Esophagus squamous epithelium (tissue), 5 donors: ENCODE measurements at places on chromosomes 6 and 20.

DNA sequence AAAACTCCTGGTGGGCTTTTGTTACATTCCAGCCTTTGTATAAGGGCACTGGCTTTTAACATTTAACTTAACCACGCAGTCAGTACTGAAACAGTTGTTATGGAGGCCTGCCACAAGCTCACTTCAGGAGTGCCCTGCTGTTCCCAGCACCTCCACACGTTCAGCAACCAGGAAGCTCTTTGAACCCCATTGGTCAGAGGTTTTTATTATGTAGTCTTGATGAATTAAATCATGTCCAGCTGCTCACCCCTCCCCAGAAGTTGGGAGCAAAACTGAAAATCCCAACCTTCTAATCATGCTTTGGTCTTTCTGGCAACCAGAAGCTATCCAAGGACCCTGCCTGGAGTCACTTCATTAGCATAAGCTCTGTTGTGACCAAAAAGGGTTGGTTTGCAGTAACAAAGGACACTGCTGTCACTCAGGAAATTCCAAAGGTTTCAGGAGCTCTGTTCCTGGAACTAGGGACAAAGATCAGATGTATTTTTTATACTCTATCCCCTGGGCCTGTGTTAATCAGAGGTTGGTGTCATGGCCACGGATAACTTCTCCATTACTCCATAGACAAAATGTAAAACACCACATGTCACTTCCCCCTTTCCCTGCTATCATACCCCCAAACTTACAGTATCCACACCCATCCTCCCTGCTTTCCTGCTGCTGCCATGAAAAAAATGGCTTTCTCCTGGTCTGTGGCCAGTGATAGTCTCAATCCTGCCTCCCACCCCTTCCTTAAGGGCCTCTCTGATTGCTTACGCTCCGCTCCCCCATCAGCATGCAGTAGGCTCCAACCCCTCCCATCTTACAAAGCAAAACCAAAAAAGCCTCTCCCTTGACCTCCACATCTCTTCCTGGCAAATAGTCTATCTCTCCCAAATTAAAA is 3.1 kb downstream of the ARMC12 start:
- H3K27me3 ChIP-seq = no peaks in the 10 kb centered on the region
- no peak overlapping the region for H3K27ac ChIP-seq
- peaks cover 29% of the 10 kb centered on the region for H3K4me1 ChIP-seq
- H3K36me3 ChIP-seq = no peaks in the 10 kb centered on the region

DNA sequence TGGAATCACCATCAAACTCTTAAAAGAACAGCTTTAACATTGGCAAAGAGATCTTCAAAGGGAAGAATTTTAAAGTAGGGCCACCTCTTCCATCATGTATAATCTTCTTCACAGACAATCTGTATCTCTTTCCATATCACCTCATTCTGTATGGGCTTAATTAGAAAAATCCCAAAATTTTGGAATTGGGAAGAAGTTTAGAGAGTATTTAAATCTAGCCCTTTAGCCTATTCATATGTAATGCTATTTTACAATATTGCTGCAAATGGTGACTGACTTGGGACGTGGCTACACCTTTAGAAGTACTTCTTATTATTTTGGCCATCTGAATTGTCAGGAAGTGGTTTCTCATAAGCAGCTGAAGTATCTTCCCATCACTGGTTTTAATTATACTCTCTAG is 474.3 kb downstream of the RFPL4B start:
- H3K4me1 ChIP-seq = no peaks in the 10 kb centered on the region
- no peak overlapping the region for H3K27ac ChIP-seq
- DNase-seq = no peak
- no peaks in the 10 kb centered on the region for H3K27me3 ChIP-seq

- no peak overlapping the region for H3K4me3 ChIP-seq
- no peaks in the 10 kb centered on the region for H3K36me3 ChIP-seq
- DNase-seq = no peak
- H3K27ac ChIP-seq = no peak overlapping the region
Measured at GRCh38 chr20:22080985-22081384, 375.5 kb downstream of the PAX1 start.

DNA sequence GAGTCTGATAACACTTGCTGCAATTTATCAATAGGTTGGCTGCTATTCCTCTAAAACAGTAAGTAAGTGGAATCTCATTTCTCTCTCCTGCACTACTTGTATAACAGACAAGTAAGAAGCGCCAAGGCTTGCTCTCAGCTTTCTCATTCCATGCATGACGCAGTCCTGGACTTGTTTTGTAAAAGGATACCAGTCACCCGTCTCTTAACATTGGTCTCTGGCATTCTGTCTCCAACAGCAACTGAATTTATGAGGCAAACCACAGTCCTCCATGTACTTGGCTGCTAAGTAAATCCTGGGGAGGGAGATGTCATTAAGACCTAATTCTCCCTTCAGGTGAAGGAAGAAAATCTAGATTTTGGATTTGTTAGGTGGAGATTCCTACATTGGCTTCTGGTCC is 115.4 kb downstream of the OPN5 start:
- H3K4me3 ChIP-seq = no peak overlapping the region
- no peak for DNase-seq
- H3K27me3 ChIP-seq = no peaks in the 10 kb centered on the region

- H3K27me3 ChIP-seq = no peaks in the 10 kb centered on the region
- H3K4me3 ChIP-seq = no peak overlapping the region
- H3K36me3 ChIP-seq = peaks cover 5% of the 10 kb centered on the region
- no peak for DNase-seq
- H3K4me1 ChIP-seq = peaks cover 2% of the 10 kb centered on the region
Measured at GRCh38 chr20:44973053-44973452, 6.7 kb downstream of the STK4 start.

- no peak overlapping the region for H3K27ac ChIP-seq
- H3K4me3 ChIP-seq = no peak overlapping the region
- peaks cover 11% of the 10 kb centered on the region for H3K4me1 ChIP-seq
- DNase-seq = no peak
- H3K36me3 ChIP-seq = no peaks in the 10 kb centered on the region
Measured at GRCh38 chr20:41649489-41649888, 31.3 kb upstream of the CHD6 start.

- no peak overlapping the region for H3K4me3 ChIP-seq
- H3K27ac ChIP-seq = no peak overlapping the region
- DNase-seq = no peak
- H3K27me3 ChIP-seq = no peaks in the 10 kb centered on the region
Measured at GRCh38 chr6:11486486-11486885, 51.1 kb upstream of the TMEM170B start.

DNA sequence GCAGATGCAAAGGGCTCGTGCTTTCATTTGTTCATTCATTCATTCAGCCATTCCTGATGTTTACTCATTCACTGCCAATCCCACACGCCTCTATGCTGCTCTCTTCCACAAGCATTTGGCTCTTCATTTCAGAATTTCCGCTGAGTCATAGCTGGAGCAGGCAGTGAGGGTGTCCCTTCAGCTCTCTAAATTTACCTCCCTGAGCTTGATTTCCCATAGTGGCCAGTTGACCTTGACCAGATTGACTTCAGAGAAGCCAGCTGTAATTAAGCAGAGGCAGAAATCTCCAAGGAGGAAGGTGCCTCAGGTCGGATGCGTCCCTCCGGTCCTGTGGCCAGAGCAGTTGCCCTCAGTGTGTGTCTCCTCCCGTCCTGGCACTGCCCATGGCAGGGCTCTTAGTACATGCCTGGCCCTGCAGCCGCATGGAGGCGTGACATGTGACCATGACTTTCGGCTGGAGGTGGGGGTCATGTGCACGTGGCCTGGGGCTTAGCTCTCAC is 267.2 kb upstream of the ECI2 start:
- DNase-seq = no peak
- no peak overlapping the region for H3K4me3 ChIP-seq
- peaks cover 13% of the 10 kb centered on the region for H3K4me1 ChIP-seq

DNA sequence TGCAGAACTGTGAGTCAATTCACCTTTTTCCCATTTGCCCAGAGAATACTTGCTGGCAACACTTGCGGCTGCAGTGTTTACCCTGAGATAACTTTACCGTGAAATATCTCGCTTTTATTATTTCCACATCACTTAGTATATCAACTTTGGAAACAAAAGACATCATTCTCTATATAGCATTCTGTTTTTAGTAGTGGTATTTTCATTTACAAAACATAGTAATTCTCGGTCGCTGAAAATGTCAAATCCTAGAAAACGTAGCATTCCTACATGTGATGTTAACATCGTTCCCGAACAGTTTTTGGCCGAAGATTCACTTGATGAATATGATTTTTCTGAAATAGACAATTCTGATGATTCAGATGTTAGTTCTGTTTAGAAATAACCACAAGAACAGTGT is 52.0 kb downstream of the NHLRC1 start:
- no peak for DNase-seq
- no peaks in the 10 kb centered on the region for H3K27me3 ChIP-seq
- H3K4me3 ChIP-seq = no peak overlapping the region
- H3K4me1 ChIP-seq = no peaks in the 10 kb centered on the region
- no peak overlapping the region for H3K27ac ChIP-seq

GRCh38 chr6:90429713-90430112 is 133.1 kb upstream of the BACH2 start:
- H3K27ac ChIP-seq = no peak overlapping the region
- no peak overlapping the region for H3K4me3 ChIP-seq
- no peak for DNase-seq
